ENCODE measurements at places on chromosomes 12 and 14.

DNA sequence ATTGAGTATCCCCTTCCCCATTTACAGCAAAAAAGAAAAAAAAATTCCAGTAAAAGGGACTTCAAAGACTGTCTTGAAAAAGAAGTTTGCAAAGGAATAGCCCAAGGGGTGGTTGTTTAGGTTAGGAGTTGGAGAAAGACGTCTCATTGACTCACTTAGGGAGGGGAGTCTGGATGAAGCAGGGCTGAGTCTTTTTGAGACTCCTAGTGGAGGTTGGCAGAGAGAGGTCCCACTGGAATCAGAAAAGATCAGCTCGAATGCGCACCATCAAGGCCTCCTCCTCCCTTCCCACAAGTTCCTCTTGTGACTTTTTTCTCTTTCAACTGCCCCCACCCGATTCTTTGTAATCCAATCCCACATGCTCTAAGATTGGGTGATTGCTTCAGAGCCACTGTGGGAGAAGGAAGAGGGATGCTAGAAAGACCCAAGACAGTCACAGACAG, 1.9 kb downstream of the ARHGEF40 start:
- DNase-seq = peak; percentile 20

DNA sequence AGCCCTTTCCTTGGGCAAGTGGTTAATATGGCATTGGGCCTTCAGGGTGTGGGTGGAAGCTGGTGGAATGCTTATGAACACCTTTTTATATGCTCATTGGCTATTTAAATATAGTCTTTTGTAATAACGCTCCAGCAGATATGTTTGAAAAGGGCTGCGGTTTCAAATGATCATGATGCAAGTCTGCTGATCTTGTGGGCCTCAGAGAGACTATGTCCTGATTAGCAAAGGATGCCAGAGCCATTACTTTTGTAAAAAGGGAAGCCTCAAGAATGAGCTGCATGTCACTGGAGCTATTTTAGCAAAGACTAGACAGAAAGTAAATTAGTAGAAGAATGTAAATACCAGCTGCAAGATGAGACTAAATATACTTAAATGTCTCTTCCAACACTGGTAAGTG, 200.5 kb downstream of the GXYLT1 start:
- no peak for DNase-seq

GRCh38 chr12:113768850-113769249, 197.3 kb downstream of the RBM19 start:
- DNase-seq = no peak

DNA sequence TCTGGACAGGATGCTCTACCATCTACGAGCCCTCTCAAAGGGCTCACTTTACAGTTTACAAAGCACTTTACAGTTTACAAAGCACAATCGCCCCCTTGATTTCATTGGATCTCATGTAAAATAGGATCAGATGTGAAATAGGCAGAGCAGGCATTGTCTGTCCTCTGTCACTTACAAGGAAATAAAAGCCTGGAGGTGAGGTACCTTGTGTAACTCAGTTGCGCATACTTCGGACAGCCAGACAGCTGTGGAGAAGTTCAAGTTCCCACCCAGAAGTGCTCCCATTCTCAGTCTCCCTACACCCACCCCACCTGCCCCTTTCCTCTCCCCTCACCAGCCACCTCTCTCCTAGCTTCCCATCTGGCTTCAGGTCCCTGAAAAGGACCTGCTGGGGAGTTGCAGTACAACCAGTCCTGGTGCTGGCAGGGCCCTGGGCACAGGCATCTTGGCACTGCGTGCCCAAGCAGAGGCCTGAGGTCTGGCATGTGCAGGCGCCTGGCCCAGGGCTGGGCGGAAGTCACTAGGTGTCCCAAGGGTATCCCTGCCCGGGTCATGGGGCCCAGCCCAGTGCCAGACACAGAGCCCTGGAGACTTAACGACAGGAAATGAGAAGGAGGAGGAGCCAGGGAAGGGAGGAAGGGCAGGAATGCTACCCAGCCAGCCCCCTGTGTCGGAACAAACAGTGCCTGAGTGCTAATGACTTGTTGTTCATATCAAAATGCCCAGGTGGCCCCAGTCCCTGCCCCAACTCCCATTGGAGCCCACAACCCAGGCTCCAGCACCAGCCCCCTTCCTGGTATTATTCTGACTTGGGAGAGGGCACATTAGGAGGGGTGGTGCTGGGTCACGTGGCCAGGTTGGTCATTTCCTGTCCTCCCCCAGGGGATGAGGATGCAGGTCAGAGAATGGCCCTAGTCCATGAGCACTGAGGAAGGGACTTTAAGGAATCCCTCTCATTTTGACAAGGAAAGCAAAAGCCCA, 5.4 kb downstream of the RAPGEF3 start:
- DNase-seq = no peak

DNA sequence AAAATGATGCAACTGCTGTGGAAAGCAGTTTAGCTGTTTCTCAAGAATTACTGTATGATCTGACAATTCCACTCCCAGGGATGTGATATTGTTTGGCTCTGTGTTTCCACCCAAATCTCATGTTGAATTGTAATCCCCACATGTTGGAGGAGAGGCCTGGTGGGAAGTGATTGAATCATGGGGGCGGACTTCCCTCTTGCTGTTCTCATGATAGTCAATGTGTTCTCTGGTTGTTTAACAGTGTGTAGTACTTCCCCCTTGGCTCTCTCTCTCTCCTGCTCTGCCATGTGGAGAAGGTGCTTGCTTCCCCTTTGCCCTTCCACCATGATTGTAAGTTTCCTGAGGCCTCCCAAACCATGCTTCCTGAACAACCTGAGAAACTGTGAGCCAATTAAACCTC, 93.4 kb upstream of the CPM start:
- no peak for DNase-seq

DNA sequence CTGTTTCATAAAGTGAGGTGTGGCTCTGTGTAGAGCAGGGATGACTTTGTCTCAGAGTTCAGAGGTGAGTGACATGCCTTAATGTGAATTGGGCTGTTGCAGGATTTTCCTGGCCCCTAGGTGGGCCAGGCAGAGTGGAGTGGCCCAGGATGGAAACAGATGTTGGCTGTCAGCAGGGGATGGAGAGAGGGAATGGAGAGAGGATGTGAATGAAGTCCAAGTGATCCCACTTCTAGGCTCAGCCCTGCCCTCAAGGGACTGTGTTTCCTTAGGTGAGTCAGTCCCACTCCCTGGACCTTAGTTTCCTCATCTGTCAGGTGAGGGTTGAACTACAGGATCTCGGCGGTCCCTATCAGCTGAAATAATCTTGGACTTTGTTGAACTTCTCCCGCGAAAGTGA, 7.5 kb downstream of the GALNT16 start:
- DNase-seq = no peak

DNA sequence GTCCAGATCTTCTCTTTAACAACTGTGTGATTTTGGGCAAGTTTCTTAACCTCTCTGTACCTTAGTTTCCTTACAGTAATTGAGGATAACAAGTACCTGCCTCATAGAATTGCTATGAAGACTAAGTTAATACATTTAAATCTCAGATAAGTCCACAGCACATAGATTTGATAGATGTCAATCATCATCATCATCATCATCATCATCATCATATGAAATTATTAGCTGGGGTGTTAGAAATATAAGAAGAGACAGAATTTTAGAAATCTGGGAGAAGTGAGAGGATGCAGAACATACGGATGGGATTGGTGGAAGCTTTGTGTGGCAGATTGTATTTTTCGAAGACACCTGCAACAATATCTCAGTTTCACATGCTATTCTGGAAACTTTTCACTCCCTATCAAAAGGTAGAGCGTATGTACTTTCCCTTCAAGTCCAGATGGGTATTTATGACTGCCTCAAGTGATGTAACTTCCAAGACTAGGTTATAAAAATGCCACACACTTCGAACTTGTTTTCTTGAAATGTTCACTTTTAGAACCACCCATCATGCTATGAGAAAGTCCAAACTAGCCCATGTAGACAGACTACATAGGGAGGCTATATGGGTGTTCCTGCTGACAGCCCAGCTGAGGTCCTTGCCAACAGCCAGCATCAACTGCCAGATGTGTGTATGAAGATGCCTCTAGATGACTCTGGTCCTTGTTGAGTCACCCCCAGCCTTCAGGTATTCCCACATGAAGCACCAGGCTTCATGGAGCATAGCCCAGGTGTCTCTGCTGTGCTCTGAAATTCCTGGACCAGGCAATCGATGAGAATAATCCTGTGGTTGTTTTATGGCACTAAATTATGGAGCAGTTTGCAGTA, 20.7 kb upstream of the SDR39U1 start:
- no peak for DNase-seq

GRCh38 chr14:27338012-27338411, 740.2 kb upstream of the NOVA1 start:
- no peak for DNase-seq

GRCh38 chr12:5094551-5094950, 50.9 kb downstream of the KCNA5 start:
- DNase-seq = no peak

DNA sequence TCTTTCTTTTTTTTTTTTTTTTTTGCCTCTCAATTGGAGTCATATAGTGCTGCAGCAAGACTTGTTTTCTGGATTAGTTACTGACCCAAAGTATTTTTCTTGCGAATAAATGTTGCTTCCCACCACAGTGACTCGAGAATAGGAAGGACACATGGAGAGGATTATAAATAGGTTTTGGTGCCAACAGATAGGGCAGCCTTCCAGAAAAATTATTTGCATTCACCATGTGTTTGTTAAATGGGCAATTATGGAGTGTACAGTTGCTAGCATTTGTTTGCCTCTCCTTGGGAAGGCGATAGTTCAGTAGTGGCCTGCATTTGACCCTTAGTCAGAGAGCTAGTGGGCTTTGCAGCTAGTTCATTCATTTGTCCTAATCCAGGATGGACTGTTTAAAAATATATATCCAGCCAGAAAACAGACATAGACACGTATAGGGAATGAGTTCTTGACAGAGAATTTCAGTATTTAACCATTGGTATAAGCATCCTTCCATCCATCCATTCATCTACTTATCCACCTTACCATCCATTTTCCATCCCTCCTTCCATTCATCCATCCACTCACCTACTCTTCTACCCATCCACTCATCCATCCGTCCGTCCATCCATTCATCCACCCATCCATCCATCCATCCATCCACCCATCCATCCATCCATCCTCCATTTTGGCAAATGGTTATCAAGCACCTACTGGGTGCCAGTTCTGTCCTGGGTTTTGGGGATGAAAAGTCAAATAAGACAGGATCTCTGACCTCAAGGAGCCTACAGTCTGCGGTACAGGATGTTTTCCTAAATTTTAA, 67.5 kb downstream of the CHST11 start:
- no peak for DNase-seq

GRCh38 chr14:89214221-89214965, 202.6 kb downstream of the FOXN3 start:
- peak; percentile 79 for DNase-seq

- no peak for DNase-seq
These were observed 73.7 kb downstream of the ANKS1B start for GRCh38 chr12:99911081-99911480.

- DNase-seq = no peak
These were observed 27.8 kb downstream of the SMCO2 start for GRCh38 chr12:27474344-27474743.

DNA sequence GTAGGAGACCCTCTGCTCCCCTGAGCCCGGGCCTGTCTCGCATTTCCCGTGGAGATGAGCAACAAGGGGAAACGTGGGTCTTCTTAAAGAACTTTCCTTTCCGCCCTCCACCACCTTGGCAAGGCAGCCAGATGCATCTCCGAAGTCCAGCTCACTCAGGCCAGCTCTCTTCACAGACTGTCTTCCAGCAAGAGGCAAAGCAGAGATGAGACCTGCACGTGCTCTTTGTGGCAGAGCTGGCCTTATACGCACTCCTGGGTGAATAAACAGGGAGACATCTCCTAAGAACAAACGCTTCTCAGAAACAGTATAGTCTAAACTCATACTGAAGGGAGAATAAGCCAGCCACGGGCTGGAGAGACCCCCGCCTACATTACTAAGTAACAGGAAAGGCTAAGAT, 1.3 kb upstream of the BDKRB1 start:
- DNase-seq = no peak

- no peak for DNase-seq
These were observed 25.6 kb upstream of the KRAS start for GRCh38 chr12:25276199-25276937.

DNA sequence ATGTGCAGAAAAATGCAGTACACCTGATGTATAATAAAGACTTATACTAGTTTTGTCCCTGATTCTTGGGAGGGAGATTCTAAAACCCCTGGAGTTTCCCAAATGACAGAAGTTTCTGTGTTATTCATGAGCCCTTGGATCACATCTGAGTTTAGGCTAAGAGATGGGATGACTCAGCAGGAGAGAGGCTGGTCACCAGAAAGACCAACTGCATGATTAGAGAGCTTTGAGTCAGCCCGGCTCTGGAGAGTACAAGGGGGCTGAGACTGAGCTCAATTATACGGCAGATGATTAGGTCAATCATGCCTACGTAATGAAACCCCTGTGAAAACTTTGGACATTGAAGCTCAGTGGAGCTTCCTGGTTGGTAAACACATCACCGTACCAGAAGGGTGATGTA, 174.2 kb downstream of the SSPN start:
- DNase-seq = no peak

GRCh38 chr12:104280111-104280510, 23.4 kb upstream of the EID3 start:
- DNase-seq = no peak

GRCh38 chr12:72570601-72571000, 298.4 kb downstream of the TRHDE start:
- no peak for DNase-seq

- DNase-seq = no peak
These were observed 15.0 kb upstream of the TMEM119 start for GRCh38 chr12:108612788-108613282.

GRCh38 chr12:26777236-26777635, 55.8 kb downstream of the ITPR2 start:
- DNase-seq = no peak

GRCh38 chr12:989751-990660, 1.0 kb upstream of the ERC1 start:
- DNase-seq = peak; percentile 21

GRCh38 chr12:59164991-59165718, 244.9 kb upstream of the LRIG3 start:
- DNase-seq = peak; percentile 25

- DNase-seq = no peak
These were observed 36.8 kb upstream of the SPTSSA start for GRCh38 chr14:34498684-34499412.

GRCh38 chr14:60183741-60184140, 18.5 kb upstream of the DHRS7 start:
- no peak for DNase-seq

GRCh38 chr12:43284486-43285158, 267.4 kb downstream of the ADAMTS20 start:
- no peak for DNase-seq
